ENCODE measurements at places on chromosomes 11 and 22.

GRCh38 chr22:49663311-49663711 lies 164.4 kb downstream of the BRD1 start:
- no peak for DNase-seq

GRCh38 chr11:13480198-13480597 lies 15.6 kb downstream of the PTH start:
- no peak for DNase-seq

DNA sequence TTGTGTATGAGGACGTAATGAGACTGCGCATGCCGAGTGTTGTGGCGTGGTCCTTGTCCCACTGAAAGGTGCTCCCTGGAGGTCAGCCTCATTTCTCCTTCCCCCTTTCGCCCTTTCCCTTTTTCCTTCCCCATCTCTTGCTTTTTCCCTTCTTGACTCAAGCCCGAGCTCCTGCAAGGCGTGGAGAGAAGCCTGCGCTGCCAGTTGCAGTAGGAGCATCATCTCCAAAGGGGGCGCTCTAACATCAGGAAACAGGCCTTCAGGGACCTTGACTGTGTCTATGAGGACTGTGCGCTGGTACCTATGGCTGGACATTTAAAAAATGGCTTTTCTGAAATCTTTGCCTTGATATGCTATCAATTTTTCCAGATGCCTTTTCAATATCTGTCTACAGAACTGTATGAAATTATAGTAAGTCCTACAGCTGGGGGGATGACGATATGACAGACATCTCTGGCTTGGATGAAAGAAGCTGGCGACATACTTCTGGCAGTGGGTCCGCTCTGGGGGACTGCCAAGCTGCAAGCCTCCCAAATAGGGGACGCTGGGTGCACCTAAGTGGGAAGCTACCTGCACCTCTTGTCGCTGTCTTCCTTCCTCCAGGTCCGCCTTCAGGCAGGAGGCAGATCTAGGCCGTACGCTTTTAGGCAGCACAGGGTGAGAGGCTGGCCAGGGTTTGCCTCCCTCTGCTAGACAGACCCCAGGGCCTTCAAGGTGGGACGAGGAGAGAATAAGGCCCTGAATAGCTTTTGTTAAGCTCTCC lies 96.5 kb downstream of the NXPE2 start:
- DNase-seq, result no peak

DNA sequence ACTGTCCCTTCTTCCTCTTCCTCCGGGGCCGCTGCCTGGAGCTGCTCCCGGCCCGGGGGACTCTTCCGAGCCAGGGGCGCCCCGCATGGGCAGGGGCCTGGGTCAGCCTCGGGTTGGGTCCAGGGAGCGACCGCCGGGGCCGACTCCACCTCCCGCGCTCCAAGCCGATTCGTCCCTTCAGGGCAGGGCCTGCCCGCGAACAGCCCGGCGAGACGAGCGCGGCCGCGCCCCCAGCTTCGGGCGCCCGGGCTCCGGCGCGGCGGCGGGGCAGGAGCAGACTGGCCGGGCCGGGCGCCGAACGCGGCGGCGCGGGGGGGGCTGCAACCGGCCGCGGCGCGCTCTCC lies at the start of gene LARGE1:
TSS of gene LARGE1 (minus strand) at position 280 of the 344 bp plus-strand sequence.
- no peak for DNase-seq

DNA sequence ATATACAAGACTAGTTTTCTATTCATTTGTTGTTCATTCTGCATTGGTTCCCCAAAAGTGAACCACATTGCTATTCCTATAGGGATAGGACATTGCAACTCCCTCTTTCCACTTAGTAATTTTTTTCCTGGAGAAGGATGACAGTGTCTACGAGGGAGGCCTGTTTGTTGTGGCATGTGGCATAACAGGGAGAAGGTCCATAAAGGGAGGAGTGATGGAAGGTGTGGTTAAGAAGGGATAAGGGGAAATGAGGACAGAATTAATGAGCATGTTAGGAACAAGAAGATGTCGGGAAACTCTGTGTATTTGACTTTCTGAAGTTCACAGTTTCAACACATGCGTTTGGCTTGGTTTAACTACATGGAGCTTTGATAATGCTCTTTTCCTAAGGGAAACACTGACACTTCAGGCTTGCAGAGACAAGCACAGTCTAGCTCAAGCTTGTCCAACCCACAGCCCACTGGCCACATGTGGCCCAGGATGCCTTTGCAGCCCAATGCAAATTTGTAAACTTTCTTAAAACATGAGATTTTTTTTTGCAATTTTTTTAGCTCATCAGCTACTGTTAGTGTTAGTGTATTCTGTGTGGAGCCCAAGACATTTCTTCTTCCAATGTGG lies 149.7 kb downstream of the TRPC6 start:
- no peak for DNase-seq

DNA sequence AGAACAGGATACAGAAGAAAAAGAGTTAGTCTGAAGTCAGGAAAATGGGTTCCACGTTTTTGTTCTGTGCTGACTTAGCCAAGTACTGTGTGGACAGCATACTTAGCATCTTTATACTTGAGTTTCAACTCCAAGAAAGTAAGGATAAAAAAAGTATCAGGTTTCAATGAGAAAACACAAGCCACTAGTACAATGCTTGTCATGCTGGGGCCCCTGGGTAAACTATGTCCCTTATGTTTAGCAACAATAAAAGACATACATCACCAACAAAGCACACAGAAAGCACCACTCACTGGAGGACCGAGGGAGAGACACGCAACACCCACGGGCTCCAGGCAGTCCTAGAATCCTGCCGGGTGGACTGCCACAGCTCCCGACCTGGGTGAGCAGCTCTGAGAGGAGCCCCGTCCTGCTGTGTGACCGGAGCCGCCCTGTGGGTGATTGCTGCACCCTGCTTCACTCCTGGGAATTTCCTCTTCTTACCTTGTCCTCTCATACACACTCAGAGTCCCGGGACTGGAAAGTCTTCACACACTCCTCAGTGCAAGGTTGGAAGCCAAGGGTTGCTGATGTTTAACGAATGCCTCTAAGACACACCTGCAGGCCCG lies 890.5 kb downstream of the BRD1 start:
- DNase-seq, result no peak

DNA sequence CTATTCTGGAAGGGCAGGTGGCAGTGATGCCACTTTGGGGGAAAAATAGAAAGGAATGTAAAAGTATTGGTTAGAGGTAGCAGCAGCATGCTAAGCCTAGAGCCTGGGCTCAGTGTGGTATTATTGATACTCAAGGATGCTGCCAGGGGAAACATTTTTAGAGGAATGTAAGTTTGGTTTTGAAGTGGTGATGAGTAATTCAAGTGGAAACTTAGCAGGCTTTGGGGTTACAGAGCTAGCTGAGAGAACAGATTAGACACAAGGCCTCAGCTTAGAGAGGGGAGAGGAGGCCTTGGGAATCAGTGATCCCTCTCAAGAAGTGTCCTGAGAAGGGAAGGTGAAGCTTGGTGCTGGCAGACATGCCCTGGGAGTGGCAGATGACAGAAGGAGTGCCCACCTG lies 32.9 kb upstream of the DDI1 start:
- DNase-seq, result no peak

DNA sequence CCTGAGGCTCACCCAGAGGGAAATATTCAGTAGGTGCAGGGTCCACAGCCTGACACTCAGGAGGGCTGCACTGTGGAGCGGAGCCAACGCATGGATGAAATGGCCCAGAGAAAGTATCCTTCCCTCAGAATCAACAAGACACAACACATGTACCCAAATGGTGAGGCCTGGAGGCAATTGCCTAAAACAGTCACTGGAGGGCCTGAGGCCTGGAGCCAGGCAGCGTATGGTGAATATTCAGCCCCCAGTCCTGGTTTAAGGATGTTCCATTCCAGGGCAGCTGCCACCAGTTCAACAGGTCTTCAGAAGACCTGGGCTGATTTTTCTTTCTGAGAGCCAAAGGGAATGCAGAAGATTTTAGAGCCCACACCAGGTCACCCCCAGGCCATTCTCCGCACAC lies 264.8 kb downstream of the INSC start:
- no peak for DNase-seq

DNA sequence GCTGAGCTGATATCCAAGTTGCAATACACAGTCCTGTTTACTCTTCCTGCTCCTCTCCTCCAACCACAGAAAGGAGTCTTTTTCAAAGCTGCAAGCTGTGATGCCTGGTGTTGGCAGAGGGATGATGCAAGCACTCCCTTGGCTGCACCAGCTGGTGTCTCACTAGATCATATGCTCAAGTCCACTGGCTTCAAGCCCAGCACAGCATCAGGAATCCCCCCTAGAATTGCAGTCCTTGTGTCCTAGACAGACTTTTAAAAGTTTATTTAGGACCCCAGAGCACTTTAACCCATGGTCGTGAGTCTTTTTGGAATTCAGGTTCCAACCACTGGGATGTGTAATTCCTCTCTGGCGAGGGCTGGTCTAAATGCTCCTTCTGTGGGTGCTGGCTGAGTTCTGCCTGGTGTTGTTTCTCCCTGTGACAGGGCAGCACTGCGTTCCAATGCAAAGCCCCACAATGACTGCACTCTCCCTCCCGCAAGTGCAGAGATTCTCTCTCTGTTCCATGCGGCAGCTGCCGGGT lies 1.9 kb upstream of the HEPN1 start:
- no peak for DNase-seq

GRCh38 chr11:122678406-122678805 lies 22.9 kb downstream of the UBASH3B start:
- no peak for DNase-seq

DNA sequence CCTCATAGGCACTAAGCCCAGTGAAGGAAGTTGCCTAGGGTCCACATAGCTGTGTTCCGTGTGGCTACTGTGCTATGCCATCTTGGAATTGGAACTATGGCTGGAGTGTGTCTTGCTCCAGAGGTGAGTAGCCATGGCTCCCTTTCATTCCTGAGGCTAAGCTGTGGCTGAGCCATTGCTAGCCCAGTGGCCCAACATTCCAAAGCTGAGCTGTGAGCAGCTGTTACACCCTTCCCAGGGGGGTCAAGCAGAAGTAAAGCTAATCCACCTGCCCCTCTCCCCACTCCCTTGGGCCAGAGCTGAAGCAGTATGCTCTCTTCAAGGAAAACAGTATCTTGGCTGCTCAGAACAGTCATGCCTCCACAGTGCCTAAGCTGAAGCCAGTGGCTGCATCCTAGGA lies 51.1 kb downstream of the USP35 start:
- DNase-seq, result no peak

- DNase-seq, result no peak
These were observed at the start of gene NTM for GRCh38 chr11:131370090-131370751. NTM (plus strand) TSS chr11:131370615.

GRCh38 chr22:45799291-45799690 lies 127.7 kb downstream of the ATXN10 start:
- DNase-seq, result no peak

DNA sequence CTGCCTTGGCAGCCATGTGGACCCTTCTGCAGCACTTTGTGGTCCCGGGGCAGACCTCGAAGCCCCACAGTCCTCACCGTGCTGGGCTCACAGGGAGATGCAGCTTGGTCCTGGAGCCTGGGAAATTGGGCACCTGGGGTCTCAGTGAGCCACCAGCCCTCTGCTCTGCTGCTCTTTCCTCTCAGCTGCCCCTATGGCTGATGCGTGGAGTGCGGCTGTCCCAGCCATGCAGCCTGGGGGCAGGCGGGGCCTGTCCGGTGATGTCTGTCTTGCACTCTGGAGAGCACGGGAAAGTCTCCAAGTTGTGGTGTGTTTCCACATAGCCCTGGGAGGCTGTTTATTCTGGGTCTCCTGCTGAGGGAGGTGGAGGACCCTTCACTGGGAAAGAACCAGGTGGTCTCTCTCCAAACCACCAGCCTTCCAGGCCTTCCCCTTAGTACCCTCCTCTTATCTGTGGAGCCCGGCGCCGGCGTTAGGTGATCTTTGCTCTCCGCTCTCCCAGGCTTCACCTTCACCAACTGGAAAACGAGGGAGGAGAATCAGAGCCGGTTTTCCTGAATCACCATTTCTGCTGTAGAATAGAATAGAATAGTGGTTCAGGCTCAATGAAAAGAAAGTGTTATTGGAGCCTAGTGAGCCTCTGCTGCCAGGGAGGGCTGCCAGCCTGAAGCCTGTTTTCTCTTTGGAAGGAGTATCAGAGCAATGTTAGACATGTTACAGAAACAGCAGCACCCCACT lies 41.2 kb upstream of the GRAMD4 start:
- no peak for DNase-seq

DNA sequence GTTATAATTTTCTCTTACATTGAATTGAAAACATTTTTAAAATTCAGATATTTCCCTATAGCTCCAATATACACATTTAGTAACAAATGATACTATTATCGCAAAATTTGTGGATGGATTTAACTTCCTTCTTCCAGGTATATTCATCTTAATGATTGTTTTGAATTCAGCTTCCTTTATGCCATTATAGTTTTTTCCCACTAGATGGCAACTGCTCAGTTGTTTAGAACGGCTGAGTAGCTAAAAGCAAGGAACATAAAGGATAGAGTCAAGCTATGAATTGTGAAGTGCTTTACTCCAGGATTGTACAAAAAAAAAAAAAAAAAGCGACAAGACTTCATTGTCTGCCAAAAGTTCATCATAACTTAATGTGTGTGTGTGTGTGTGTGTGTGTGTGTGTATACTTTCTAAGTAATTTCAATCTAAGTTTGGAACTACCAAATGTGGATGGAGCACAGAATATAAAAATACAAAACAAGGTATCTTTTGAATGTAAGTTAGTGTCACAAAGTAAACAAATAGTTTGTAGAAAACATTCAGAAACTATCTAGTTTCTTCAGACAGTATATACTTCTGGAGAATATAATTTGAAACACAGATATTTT lies 846.4 kb downstream of the DLG2 start:
- no peak for DNase-seq

DNA sequence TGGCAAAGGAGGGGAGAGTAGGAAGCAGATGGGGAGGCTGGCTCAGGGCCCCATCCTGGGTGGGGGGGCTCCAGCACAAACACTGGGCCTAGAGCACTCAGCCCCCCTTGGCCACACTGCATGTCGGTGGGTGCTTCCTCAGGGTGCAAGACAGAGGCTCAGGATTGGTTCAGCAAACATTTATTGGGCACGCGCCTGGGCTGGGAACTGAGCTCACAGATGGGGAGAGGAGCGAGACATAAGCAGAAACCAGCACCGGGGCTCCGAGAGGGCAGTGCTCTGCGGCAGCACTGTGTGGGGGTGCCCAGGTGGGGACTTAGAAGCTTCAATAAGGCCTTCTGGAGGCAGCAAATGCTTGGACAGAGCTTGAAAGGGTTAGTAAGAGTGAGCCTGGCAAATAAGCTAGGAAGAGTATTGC lies 12.1 kb upstream of the EHD1 start:
- DNase-seq, result no peak

DNA sequence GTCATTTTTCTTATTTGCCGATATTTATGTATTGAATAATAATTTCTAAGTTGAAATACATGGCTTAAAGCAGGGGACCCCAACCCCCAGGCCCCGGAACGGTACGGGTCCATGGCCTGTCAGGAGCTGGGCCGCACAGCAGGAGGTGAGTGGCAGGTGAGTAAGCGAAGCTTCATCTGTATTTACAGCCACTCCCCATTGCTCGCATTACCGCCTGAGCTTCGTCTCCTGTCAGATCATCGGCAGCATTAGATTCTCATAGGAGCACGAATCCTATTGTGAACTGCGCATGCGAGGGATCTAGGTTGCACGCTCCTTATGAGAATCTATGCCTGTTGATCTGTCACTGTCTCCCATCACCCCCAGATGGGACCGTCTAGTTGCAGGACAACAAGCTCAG lies 4.5 kb downstream of the ZMAT5 start:
- DNase-seq, result no peak

GRCh38 chr11:43498561-43498960 lies 139.8 kb downstream of the TTC17 start:
- DNase-seq, result no peak
